Activated T-helper 1 cell treated with anti-CD3 and anti-CD28 coated beads, Interleukin-2, amount 50 U/mL, for 16 hours (primary cell): ENCODE measurements at places on chromosomes 7 and 10.
A peak's percentile ranks its signal among the peaks of the same experiment; 100 is the strongest.

GRCh38 chr7:110750931-110751605, 339.9 kb upstream of the LRRN3 start:
- DNase-seq = no peak

- no peak for DNase-seq
Observed at GRCh38 chr10:100713049-100713858, 32.1 kb upstream of the PAX2 start.

DNA sequence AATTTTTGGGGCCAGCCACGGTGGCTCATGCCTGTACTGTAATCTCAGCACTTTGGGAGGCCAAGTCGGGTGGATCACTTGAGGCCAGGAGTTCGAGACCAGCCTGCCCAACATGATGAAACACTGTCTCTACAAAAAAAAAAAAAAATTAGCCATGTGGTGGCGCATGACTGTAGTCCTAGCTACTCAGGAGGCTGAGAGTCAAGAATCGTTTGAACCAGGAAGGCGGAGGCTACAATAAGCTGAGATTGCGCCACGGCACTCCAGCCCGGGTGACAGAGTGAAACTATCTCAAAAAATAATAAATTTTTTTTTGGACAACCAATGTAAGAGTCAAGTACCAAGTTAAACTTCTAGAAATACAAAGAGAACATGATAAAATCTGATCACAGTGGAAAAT, 164.6 kb downstream of the AVL9 start:
- no peak for DNase-seq

GRCh38 chr10:48556065-48556464, 48.8 kb downstream of the ARHGAP22 start:
- DNase-seq = no peak

DNA sequence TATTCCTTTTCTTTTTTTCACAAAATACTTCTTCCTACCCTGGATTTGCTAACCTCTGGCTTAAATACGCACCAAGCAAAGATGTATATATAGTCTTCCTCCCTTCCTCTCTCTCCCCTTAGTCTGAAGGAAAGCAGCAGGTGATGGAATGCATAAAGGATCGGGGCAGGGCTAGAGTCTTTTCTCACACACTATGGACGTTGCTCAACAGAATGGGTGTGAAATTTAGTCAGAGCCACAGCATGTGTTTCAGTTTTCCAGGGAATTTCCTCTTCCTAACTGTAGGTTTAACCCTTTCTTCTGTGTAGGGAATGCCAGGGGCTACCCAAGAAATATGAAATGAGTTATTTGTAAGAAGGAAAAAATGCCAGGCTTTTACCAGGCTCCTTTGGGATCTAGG, 71.4 kb upstream of the NFKB2 start:
- no peak for DNase-seq

DNA sequence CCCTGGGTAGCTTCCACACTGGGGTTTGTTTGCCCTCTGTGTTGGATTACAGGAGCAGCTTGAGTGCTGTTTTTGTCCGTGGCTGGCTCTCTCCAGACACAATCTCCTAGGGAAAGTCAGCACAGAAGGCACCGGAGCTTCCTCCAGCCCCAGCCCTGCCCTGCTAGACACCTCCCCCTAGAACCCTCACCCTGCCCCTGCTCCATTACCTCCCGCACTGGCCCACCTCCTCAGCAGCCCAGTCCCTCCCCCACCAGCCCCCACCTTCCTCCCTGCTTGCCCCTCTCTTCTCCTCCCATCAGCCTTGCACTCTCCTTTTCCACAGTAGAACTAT, 130.5 kb downstream of the ADCY1 start:
- no peak for DNase-seq

DNA sequence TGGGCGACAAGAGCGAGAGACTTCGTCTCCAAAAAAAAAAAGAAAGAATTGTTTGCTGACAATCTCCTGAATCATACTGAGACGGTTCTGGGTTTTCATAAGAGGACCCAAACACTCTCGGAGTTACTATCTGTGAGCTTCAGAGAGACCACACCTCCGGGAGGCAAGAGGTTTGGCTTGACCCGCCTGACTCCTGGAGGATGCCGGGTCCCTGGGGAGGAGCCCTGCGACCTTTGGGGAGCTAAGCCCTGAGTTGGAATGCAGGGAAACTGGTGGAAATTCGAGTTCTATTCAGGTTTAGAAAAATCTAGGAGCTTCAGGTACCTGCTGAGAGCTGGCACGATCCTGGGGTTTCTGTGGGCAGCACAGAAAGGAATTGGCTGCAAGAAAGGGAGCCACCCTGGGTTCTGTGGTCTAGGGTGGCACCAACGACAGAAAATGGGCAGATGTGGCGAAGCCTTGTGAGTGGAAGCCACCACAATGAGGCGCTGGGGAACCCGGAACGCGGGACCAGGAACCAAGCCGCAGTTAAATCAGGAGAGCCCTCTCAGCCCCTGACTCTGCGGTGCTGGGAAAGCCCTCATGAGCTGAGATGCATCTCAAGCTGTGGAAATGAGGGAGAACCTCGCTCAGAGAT, 21.9 kb upstream of the GATAD1 start:
- no peak for DNase-seq

DNA sequence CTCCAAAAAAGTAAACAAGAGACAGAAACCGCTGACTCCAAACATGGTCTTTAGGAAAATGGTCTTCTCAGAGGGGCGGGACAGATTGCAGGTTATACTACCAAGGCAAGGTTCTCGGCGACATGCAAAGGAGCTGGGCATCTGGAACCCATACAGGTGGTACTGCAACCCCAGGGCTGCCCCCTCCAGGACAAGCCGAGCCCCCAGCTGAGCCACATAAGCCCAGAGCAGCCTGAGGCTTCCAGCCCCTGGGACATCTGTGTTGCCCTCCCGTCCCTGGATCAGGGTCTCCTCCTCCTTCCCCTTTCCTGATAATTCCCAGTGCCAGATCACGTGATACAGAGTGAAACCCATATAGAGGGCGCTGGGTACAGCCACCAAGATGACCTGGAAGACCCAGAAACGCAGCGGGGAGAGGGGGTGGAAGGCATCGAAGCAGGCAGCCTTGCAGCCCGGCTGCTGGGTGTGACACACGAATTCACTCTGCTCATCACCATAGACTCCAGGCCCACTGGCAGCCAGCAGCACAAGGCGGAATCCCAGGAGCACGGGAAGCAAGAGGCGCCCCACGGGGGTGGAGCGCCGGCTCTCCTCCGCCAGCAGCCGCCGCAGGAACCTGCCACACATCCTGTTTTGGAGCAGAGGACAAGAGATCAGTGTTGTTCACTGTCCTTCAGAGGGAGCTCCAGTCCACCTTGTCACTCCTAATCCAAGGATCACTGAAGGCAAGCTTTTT, at the start of gene GJC3:
Gene GJC3 (minus strand): TSS at position 627 of the 736 bp plus-strand sequence. CDS start 0 bp downstream, at position 627.
- DNase-seq = peak; percentile 5

GRCh38 chr7:127954357-127954748, 76.9 kb downstream of the LRRC4 start:
- no peak for DNase-seq

GRCh38 chr7:139495580-139496125, 12.2 kb upstream of the KLRG2 start:
- DNase-seq = no peak

DNA sequence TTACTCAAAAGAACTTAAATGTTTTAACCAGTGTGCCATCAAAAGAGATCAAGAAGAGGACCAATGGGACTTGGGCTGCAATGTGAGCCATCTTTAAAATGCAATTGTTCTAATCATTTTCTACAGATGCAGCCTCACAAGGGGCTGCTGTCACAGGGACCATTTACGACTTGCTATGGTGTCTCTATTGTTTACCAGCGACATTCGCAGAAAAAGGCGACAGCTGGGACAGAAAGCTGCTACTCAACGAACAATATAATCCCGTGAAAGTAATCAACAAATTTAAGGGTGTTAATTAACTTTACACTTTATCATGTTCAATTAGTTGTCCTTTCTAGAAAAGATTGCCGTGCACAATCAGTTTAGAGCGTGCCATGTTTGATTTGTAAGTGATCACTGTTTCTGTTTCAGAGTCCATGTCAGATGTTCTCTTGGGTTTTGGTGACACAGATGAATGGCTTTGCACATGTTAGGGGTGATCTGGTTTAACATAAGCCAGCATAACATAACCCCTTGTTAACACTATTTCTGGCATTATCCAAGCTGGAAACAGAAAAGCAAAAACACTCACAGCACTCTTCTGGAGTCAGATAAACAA, 110.8 kb downstream of the HIBADH start:
- DNase-seq = no peak

- DNase-seq = no peak
Observed at GRCh38 chr7:141466151-141466904, 84.9 kb upstream of the AGK start.

DNA sequence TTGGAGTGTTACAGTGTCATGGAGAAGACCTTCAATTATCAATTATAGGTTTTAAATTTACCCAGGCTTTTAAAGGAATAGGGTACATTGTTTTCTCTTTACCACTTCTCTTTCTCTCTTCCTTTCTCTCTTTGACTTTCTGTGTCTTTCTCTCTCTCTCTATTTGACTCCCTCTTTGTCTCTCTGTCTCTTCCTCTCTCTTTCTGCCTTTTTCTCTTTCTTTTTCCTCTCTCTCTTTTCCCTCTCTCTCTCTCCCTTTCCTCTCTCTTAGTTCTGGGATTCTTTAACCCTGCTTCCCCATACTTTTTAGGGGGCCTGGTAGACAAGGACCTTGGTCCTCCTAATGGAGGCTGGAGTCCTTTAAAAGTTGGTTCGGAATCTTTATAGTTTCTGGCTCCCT, 15.9 kb upstream of the GHITM start:
- no peak for DNase-seq

DNA sequence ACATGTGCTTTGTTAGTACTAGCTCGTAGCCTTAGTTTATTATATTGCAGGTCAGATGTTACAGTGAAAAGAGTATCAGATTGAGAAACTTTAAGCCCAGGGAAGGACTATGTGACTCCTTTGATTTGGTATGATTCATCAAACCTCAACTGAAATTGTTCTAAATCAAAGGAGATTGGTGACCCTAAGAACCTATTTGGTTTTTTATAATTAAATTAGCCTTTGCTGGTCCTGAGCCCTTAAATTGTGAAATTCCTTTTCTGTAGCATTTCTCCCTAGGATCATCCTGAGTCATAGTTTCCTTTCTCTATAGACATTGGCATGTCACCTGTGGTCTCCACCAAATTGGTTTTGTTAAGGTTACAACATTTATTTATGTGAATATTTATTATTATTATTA, 89.7 kb downstream of the POLR1F start:
- DNase-seq = no peak

DNA sequence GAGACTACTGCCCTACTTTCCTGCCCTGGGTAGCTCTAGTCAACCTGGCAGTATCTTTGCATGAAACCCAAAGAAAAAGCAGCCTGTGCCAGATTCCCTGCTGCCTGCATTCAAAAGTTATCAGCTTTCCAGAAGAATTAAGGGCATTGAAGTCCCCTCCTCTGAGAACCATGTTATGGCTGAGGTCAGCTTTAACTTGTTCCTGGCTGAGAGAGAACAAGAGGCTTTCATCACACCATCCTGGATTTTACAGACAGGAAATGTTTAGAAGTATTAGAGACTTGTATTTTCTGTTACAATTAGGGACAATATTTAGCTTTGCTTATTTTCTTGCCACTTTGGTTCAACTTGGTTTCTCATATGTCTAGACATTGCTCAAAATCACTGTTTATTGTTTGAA, 238.8 kb downstream of the ARL4A start:
- no peak for DNase-seq

GRCh38 chr10:112807013-112807412, 143.0 kb upstream of the TCF7L2 start:
- DNase-seq = no peak

GRCh38 chr10:35765066-35765527, 123.0 kb upstream of the FZD8 start:
- no peak for DNase-seq

DNA sequence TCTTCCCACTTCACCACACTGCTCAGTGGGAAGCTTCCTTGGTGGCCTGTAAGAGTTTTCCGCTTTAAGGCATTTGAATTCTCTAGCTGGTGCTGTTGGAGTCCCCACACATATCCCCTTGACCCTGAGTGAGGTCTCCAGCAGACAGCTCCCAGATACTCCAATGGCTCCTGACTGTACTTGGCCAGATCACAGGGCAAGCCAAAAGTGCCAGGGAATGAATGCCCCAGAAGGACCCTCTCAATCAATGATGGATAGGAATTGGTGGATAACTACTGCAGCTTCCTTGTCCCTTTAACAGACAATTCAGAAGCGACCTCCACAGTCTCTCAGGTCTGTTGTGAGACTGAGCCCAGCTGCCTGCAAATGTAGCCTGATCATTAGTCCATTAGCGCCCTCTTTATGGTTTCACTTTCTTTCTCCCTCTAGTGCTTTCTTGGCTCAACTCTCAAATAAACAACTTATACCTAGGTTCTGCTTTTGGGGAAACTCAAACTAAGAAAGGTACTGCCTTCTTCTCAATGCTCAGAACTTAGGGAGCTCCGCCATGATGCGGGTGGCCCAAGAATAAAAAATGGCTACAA, 283.0 kb downstream of the TCF7L2 start:
- DNase-seq = no peak

DNA sequence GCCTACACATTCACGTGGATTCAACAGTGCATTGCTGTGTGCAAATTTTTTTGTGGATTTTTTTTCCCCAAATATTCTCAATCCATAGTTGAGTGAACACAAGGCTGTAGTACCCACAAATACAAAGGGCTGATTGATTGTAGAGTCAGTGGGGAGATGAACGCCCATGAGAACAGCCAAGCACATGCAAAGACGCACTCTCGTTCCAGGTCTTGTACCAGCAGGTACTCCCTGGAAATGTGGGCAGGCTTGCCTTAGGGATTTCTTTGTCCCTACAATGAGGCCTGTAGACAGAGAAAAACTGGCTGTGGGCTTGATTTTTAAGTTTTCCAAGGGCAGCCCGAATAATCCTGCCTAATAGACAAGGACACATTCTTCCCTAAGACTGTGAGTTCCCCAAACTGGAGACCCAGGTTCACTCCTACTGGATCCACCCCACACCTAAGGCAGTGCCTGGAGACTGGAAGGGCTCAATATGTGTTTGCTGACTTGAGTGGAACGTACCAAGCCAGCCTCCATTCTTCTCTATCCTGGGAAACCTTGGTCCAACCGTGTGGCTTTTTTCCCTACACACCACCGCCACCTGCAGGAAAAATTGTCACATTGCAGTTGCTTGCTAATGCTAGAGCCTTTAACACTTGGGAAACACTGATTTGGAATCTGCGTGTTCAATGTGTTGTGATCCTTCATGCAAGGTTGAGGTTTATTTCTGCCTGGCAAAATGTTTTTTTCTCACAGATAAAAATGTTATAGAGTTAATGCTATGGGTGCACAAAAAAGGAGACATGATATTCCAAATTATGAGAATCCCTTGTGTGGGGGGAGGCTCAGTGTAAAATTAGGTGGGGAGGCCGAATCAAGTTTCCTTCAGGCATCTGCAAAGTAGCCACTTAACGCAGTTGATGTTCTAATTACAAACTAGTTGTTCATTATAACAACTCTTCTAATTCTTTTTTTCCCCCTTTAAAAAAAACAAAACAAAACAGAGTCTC, 49.3 kb downstream of the PPP1R17 start:
- DNase-seq = no peak

GRCh38 chr7:30526163-30526562, 21.5 kb upstream of the GGCT start:
- DNase-seq = no peak
